RCC 7860 (cell line): ENCODE measurements at places on chromosomes 1 and 21.

DNA sequence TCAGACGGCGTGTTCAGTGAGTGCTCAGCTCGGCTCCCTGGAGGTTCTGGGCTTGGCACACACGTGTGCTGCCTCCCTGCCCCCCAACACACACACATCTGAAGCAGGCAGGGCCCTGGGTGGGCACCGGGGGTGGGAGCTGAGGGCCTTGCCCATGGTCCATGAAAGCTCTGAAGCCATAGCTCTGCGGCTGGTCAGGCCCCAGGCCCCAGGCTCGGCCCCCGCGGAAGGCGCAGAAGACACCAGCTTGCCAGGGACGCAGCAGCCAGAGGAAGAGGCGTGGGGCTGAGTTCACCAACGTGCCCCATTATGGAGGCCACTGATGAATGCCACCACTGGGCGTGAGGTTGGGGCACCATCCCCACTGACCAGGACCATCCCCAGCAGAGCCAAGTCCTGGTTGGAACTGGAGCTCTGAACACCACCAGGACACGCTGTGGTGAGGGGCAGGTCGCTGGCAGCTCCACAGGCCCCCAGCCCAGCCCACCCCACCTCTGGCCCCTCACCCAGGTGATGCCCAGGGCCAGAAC is 4.2 kb downstream of the AURKAIP1 start:
- DNase-seq = no peak

- DNase-seq = peak; percentile 43
Measured at GRCh38 chr1:201348211-201348566, 29.3 kb downstream of the TNNT2 start.

GRCh38 chr1:50271968-50272578 is 151.2 kb downstream of the DMRTA2 start:
- no peak for DNase-seq

- DNase-seq = no peak
Measured at GRCh38 chr1:56627019-56627635, 18.0 kb upstream of the PRKAA2 start.

DNA sequence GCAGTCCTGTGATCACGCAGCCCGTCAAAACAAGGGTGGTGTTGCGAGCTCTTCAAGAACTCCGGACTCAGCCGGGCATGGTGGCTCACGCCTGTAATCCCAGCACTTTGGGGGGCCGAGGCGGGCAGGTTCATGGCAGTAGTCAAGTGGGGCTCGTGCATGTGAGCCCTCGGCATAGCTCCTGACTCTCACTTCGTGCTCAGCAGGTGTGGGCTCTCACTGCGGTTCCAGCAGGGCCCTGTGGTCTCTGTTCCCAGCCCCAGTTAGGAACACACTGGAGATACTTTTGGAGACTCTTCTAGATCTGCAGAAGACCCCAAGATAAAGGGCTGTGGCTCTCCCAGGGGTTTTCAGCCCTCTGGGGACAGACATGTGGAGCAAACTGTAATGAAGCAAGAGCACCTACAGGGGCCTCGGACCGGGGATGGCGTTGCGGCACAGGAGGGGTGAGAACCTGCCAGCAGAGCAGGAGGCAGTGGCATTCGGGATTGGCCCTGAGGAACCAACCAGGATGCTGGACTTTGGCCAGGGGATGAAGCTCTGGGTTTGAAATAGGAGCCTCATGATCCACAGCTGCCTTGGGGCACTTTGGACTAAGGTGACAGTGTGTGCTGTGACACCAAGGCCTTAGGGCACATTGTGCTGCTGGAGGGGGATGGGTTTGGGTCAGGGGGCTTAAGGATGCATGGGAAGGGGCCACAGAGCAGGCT is 443.2 kb downstream of the CAMTA1 start:
- no peak for DNase-seq

- peak; percentile 31 for DNase-seq
Measured at GRCh38 chr1:232980355-232980978, 30.1 kb downstream of the NTPCR start.

- peak; percentile 48 for DNase-seq
Measured at GRCh38 chr1:12620488-12620865, 2.5 kb upstream of the DHRS3 start.

DNA sequence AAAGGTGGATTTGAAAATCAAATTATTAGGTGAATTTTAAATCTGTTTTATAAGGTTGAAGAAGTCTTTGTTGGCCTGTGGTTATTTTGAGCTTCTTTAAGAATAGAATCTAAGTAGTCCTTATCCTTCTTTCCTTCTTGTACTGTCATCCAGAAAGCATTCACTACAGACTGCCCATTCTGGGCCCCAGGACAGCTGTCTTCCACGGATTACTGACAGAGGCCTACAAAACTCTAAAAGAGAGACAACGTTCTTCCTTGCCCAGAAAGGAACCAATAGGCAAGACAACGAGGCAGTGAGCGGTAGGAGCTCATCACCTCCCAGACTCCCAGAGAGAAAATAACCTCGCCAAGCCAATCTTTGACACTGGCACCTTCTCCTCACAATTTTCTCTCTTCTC is 24.4 kb upstream of the PIGC start:
- DNase-seq = no peak

DNA sequence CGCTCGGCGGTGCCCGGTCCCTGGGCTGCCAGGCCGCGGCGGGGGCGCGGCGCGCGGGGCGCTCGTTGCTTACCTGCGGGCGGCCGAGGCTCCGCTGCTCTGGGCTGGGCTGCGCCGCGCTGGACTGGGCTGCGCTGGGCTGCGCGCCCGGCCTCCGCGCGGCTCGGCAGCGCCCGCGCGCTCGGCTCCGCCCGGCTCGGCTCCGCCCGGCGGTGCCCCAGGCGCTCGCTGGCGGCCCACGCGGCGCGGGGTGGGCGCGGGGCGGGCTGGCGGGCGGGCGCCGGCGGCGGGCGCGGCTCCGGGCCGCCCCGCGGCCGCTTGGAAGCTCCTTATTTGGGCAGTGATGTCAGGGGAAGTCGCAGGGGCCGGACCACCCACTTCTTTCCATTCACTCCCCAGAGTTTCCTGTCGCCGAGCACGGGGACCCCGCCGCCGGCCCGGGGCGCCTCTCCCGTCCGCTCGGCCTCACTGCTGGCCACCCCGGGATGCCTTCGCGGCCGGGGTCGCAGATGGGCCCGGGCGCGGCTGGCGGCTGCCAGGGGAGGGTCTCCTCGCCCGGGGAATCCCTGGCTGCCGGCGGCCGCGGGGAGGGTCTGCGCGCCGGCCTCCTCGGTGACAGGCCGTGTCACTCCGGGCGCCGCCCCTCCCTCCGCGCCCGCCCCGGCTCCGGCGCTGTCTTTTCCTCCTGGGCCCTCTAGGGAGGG is 177.7 kb upstream of the EDN2 start:
- DNase-seq = no peak
